ENCODE measurements at places on chromosomes 5 and 9.
A peak's percentile ranks its signal among the peaks of the same experiment; 100 is the strongest.

GRCh38 chr5:78562714-78563330 is 85.8 kb downstream of the LHFPL2 start:
- no peak for DNase-seq

DNA sequence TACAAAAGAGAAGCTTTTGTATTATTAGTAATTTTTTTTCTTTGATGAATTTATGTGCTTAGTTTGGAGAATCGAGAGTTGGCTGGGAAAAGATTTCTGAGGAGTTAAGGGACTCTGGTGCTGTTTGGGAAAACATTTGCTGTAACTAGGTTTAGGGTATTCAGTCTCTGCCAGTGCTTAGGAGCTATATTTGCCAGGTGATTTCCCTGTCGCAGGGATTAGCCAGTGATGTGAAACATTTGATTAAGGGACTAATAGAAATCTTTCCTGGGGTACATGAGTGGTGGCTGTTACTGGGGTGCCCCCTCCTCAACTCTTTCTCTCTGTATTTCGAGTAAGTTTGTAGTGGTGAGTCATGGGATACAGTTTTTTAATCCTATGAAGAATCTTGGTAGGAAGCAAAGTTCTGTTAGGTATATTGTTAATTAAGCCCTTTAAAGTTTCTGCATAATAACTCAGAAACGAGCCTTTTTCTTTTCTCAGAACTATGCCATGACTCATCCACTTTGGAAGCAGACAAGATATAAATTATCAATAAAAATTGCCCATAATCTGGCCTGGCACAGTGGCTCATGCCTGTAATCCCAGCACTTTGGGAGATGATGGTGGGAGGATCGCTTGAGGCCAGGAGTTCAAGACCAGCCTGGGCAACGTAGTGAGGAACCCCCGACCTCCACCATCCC is 18.6 kb downstream of the RGMB start:
- DNase-seq: no peak

- no peak for DNase-seq
These were observed 12.4 kb downstream of the PTTG1 start for GRCh38 chr5:160434022-160434531.

- no peak for DNase-seq
These were observed 43.5 kb downstream of the ADAMTS2 start for GRCh38 chr5:179301796-179302195.

DNA sequence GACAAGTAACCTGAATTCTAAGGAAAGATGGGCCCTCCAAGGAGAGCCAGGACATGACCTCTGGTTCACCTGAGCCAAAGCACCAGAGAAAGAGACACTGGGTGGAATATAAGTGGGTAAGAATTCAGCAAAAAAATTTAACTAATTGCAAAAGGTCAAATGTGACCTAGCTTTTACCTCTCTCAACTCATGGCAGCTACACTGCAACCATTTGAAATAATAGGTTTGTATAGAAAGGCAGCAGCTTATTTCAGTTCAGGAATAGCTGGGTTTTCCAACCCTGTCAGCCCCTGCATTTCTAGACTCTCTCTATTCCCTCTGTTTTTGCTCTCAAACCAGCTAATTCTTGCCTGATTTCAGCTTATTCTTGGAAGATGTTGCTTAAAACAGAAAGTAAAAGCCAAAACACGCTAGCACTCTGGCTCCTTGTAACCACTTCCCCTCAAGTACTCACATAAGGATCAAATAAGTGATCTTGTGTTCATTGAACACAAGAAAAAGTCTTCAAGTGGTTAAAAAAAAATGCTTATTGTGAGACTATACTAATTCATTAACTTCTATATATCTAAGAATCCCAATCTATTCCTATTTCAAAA is 101.1 kb upstream of the NR4A3 start:
- no peak for DNase-seq

DNA sequence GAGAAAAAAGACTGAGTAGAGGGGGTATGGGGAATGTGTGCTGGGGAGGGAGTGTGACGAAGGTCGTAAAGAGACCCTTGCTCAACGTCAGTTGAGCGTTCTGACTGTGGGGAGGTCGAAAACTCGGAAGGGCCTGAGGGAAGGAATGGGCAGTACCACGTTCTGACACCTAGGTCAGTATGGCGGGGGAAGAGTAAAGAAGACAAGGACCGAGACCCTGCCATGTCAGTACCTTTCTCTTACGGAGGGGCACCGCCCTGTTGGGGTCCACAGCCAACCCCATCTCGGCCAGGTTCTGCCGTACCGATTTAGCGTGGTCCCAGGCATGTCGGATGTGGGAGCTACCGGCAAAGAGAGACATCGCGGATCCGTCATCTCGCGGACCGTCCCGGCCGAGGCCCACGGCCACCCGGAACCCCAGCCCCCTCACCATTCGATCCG is 375 bp downstream of the NOP16 start:
- DNase-seq: peak; percentile 41

GRCh38 chr5:10448754-10449360 is 7.2 kb downstream of the ROPN1L start:
- no peak for DNase-seq

- no peak for DNase-seq
These were observed 59.7 kb upstream of the TMED7 start for GRCh38 chr5:115685490-115685889.

GRCh38 chr5:180898621-180899246 is at the start of gene BTNL8:
Gene BTNL8, plus strand, starts transcription at chr5:180899159. Its CDS starts 152 bp downstream, at chr5:180899311.
- DNase-seq: no peak

DNA sequence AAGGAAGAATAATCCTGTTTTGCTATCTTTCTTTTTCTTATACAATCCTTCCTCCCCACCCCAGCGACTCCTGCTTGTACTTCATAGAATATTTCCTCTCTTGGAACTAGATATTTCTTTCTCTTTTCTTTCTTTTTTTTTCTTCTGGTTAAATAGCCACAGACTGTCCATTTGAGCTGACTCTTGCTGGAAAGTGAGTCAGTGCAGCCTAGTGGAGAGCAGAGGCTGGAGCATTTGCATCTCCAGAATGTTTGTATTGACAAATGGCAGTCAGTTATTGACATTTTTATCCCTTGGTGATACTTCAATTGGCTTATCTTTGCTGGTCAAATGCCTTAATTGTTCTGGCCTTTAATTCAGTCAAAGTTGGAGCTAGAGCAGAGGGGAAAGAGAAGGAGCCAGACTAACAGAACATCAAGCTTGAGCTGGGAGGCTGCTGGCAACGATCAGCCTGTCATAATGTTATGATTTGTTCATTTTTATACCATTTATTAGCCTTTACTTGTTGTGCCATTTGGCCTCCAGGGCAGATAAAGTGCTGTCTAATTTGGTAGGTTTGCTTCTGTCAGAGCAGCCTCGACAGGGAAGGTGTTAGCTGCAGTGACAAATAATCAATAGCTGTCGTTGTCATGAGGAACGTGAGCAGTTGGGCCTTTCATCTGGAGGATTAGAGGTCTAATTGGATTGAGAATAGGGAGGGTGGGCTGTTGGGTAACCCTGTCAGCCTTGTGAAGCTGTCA is 69.0 kb downstream of the INVS start:
- no peak for DNase-seq

DNA sequence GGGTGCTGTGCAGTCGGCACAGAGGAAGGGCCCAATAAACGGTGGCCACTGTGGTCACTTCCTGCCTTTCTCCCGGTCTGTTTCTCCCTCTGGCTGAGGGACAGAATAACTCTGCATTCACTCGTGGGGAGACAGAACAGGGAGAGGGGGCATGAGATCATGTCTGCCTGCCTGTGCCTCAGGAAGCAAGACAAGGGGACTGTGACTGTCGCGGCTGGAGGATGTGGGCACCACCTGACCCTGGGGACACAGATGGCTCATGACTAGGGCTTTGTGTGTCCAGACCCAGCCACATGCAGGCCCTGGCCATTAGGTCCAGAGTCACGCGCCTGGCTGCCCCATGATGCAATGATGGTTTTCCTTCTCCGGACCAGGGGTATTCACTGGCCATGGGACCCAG is 5.8 kb downstream of the TRUB2 start:
- no peak for DNase-seq

DNA sequence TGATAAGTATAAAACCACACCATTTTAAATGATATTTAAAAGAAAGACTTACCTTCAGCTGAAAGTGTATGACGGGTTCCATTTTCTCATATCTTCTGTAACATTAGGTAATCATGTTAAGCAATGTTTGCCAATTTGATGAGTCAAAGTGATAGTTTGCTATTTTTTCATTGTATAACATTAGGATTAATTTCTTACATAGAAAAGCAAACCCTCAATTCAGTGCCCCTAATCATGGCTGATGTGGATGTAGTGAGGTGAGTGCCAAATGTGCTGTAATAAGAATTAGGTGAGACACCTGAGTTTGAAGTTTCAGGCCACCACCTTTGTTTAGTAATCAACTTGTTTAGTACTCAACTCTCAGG is 68.0 kb downstream of the UNC13B start:
- DNase-seq: no peak

GRCh38 chr9:5574097-5574496 is 54.8 kb upstream of the RIC1 start:
- no peak for DNase-seq

DNA sequence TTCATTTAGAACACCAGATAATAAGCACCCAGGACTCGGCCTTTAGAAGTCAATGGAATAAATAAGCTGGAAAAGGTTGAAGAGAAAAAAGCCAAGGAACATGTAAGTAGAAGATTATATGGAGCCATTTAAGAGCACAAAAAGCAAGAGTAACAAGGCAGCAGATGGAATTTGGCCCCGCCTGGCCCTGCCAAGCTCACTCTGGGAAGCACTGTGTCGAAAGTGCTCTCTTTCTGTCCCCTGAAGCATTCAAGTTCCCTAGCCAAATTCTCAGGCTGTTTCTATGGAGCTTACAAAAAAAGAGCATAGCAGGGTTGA is 73.0 kb upstream of the GPR151 start:
- DNase-seq: no peak

- DNase-seq: no peak
These were observed 45.6 kb downstream of the TLE4 start for GRCh38 chr9:79617395-79617794.

GRCh38 chr9:136023410-136024225 is 62.4 kb upstream of the UBAC1 start:
- peak; percentile 78 for DNase-seq

DNA sequence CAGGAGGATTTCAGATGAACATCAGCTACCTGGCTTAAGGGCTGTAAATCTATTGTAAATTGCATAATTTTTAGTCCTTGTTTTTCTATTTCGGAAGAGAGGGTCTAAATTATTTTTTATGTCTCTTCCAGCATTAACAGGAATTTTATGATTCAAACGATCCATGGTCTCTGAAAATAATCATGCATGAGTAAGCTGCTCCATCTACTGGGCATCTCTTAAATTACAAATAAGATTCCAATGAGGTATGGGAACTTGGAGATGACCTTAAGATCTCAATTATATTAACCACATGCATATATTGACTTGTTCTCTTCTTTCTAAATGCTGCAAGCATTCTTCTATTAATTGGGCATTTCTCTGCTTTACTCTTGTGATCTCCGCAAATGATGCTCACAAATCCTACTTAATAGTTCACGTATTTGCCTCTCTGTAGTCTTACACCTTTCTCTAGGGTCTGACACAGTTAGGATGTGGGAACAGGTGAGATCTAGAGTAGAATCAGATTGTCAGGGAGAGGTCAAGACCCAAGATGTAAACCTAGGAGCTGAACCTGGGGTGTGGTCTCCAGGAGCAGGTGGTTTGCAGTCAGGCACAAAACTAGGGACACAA is 86.9 kb downstream of the NUDT12 start:
- peak; percentile 73 for DNase-seq

DNA sequence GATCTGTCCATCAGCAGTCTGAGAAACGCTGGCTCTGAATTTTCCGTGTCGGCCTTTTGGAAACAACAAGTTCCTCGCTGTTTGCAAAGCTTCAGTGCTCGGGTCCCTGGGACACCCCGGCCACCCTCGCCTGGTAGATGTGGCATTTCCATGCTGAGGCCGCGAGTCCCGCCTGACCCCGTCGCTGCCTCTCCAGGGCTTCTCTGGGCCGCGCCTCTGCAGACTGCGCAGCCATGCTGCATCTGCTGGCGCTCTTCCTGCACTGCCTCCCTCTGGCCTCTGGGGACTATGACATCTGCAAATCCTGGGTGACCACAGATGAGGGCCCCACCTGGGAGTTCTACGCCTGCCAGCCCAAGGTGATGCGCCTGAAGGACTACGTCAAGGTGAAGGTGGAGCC is 4.7 kb downstream of the NTNG2 start:
- DNase-seq: peak; percentile 49

GRCh38 chr9:129093602-129094386 is 12.9 kb downstream of the DOLPP1 start:
- no peak for DNase-seq

- DNase-seq: no peak
These were observed 136.9 kb downstream of the OR2K2 start for GRCh38 chr9:111193095-111193494.

DNA sequence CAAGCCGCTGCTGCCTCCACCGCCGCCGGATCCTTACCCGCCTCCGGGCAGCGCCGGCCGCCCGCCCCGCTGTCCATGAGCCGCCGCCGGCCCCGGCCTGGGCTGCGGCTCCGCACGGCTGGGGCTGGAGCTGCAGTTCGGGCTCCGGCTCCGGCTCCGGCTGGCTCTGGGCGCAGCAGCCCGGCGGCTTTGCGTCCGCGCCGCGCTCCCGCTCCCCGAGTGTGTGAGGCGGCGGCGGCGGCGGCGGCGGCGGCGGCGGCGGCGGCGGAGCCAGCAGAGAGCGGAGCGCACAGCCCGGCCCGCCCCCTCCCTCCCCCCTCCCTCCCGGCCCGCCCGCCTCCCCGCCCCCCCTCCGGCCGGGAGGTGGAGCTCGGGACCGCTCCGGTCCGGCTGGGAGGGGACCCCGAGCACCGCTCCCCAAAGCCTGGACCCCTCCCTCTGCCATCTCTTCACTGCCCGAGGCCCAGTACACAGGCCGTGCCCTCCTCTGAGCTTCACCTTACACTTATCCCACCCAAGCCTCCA is at the start of gene PCDH1:
PCDH1 (minus strand) TSS at position 225 of the 525 bp plus-strand sequence; CDS start at position 77, 148 bp downstream.
- peak; percentile 67 for DNase-seq

DNA sequence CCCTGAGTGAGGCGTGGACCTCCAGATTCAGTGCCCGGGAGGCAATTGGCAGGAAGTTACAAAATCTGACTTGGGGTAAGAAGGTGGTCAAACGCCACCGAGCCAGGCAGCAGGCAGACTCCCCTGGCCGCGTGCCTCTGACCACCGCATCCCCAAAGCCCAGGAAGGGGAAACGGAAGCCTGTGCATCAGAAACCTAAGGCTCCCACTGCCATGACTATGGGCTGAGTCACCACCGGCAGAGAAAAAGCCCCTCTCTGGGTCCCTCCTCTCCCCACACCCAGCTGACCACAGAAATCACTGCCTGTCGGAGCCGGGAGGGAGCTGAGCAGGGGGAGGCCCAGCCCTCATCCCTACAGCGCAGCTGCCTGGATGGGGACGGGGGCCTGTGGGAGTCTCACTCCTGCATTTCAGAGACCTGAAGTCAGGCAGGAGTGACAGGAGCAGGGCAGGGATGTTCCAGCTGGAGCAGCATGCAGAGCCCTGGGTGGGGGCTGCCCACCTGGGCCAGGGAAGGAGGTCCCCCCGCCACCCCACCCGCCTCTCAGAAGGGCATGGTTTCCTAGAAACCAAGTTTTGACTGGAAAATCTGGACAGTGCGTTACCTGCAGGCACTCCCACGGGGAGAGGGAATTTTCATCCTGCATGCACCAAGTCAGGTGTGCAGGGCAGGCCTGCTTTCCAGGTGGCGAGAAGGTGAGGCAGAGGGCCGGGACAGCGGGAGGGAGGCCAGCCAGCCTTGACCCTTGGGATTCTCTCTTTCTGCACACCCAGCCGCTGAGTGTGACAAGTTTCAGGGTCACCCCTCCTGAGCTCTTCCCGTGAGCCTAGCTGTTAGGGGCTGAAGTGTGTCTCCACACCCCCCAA is 68.2 kb downstream of the LRSAM1 start:
- peak; percentile 98 for DNase-seq

GRCh38 chr5:36878392-36879082 is 2.0 kb downstream of the NIPBL start:
- DNase-seq: peak; percentile 39

GRCh38 chr9:95816716-95817115 is 58.8 kb upstream of the ERCC6L2 start:
- no peak for DNase-seq
